Prostate gland (tissue), 2 donors: ENCODE measurements at places on chromosomes 6 and 20. TPM values are rescaled to one million over a fixed set of nuclear protein-coding genes. Genes with fewer than 3 reads are reported as not detected.

BPIFA1 gene
- not detected for total RNA-seq

EFCAB8 gene
- 0.87 TPM for total RNA-seq

MYT1 gene
- 0.74 TPM for total RNA-seq

TP53TG5 gene
- 0.51 TPM for total RNA-seq

EYS gene
- total RNA-seq: 3.5 TPM

GRCh38 chr20:43962530-43962929 is 47.9 kb downstream of the TOX2 start:
- H3K27me3 ChIP-seq: no peaks in the 10 kb centered on the region
- no peak overlapping the region for H3K27ac ChIP-seq
- no peaks in the 10 kb centered on the region for H3K36me3 ChIP-seq
- no peak overlapping the region for H3K4me3 ChIP-seq

- no peaks in the 10 kb centered on the region for H3K27me3 ChIP-seq
- no peaks in the 10 kb centered on the region for H3K36me3 ChIP-seq
- no peak overlapping the region for H3K27ac ChIP-seq
- H3K4me1 ChIP-seq: no peaks in the 10 kb centered on the region
- no peak for DNase-seq
Measured at GRCh38 chr6:46940433-46941226, 18.9 kb upstream of the ADGRF5 start.

DNA sequence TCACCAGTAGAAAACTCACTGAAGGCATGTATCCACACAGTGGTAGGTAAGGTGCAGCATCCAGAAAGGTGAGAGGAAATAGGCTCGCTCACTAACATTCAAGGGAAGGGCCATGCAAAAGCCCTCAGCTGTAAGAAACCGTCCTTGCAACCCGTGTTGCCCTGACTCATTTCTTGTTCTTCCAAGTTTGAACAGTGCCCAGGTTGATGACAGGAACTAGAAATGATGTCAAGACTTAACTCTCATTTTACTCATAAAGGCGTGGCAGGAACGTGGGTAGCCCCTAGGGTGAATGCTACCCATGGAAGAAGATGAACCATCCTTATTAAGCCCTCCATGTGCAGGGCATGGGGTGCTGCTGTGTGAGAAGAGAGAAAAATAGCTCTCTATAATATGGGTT is 187.6 kb downstream of the CD83 start:
- no peak overlapping the region for H3K4me3 ChIP-seq
- no peak for DNase-seq
- H3K27me3 ChIP-seq: no peaks in the 10 kb centered on the region

DNA sequence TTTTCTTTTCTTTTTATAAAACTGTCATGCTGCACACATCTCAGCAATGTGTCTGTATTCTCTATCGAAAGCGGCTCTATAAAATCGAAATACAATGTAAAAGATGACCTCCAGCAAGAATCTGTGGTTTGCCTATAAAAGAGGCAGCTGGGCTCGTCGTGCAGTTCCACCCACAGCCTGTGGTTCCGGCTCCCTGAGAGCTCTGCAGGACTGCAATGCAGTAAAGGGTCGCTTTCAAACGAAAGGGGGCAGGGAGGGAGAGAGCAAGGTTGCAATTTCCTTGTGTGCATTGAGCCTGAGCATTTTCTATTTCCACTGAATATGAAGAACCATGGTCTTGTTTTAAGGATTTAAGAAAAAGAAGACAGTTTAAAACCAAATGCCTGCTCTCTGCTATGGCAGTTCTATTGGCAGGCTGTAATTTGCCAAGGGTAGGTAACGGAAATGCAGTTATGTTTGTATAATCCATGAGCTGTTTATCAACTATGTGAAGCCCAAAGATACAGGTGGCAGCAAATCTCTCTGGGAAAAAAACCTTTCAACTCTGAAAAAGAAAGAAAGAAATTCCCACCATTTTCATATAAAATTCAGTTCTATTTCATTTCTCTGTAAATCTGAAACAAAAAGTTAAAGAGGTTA is 236.5 kb downstream of the HACE1 start:
- H3K4me3 ChIP-seq: no peak overlapping the region
- no peaks in the 10 kb centered on the region for H3K4me1 ChIP-seq
- no peak for DNase-seq
- no peak overlapping the region for H3K27ac ChIP-seq

- no peak overlapping the region for H3K4me3 ChIP-seq
- no peak for DNase-seq
- H3K36me3 ChIP-seq: no peaks in the 10 kb centered on the region
- H3K27ac ChIP-seq: peak overlapping the region; percentile 14
- no peaks in the 10 kb centered on the region for H3K27me3 ChIP-seq
Measured at GRCh38 chr6:132246632-132247270, 154.5 kb downstream of the MOXD1 start.

- H3K4me1 ChIP-seq: no peaks in the 10 kb centered on the region
- DNase-seq: no peak
- no peak overlapping the region for H3K4me3 ChIP-seq
- H3K27ac ChIP-seq: no peak overlapping the region
- no peaks in the 10 kb centered on the region for H3K27me3 ChIP-seq
Measured at GRCh38 chr6:30329331-30329730, 2.6 kb downstream of the TRIM39 start.

DNA sequence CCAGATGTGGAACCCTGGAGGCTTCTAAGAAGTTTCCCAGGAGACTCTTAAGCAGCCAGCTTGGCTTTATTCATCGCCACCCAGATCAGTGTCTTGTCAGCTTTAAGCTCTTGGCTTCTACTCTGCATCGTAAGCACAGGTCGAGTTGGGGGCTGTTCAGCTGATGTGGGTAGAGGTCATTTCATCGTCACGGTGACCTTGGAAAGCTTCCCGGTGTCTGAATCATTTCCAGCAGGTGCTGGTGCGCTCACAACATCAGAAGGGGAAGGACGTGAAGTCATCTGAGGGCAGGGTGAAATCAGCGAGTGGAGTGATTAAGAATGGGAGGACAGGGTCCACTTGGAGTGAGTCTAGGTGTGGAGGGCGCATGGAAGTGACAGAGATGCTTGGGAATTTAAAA is 112.6 kb downstream of the SASH1 start:
- H3K27ac ChIP-seq: no peak overlapping the region
- H3K36me3 ChIP-seq: no peaks in the 10 kb centered on the region
- no peaks in the 10 kb centered on the region for H3K27me3 ChIP-seq
- no peaks in the 10 kb centered on the region for H3K4me1 ChIP-seq

DNA sequence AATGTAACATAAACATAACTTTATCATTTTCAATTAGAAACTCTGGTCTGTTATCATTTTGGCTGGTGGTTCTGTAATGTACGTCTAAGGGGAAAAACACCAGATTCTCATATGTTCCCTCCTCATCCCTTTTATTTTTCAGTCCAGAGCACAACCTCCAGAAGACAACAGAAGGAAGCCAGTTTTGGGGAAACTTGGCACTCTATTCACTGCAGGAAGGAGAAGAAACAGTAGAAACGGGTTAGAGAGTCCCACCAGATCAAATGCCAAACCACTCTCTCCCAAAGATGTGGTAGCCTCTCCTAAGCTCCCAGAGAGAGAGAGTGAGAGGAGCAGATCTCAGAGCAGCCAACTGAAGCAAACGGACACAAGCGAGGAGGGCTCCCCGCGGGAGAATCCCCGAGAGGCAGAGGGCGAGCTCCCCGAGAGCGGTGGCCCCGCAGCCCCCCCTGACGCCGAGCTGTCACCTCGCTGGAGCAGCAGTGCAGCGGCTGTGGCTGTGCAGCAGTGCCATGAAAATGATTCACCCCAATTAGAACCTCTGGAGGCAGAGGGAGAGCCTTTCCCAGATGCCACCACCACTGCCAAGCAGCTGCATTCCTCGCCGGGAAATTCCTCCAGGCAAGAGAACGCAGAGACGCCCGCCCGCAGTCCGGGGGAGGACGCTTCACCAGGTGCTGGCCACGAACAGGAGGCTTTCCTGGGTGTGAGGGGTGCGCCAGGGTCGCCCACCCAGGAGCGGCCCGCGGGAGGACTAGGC is 117.8 kb downstream of the RTN4IP1 start:
- H3K36me3 ChIP-seq: no peaks in the 10 kb centered on the region
- H3K27ac ChIP-seq: peak overlapping the region; percentile 93
- H3K4me3 ChIP-seq: peak overlapping the region; percentile 66
- peak; percentile 28 for DNase-seq
- peaks cover 13% of the 10 kb centered on the region for H3K4me1 ChIP-seq
- no peaks in the 10 kb centered on the region for H3K27me3 ChIP-seq

- no peak overlapping the region for H3K27ac ChIP-seq
- no peaks in the 10 kb centered on the region for H3K4me1 ChIP-seq
- H3K36me3 ChIP-seq: no peaks in the 10 kb centered on the region
- DNase-seq: no peak
Measured at GRCh38 chr6:39593646-39594045, 131.6 kb downstream of the KIF6 start.

DNA sequence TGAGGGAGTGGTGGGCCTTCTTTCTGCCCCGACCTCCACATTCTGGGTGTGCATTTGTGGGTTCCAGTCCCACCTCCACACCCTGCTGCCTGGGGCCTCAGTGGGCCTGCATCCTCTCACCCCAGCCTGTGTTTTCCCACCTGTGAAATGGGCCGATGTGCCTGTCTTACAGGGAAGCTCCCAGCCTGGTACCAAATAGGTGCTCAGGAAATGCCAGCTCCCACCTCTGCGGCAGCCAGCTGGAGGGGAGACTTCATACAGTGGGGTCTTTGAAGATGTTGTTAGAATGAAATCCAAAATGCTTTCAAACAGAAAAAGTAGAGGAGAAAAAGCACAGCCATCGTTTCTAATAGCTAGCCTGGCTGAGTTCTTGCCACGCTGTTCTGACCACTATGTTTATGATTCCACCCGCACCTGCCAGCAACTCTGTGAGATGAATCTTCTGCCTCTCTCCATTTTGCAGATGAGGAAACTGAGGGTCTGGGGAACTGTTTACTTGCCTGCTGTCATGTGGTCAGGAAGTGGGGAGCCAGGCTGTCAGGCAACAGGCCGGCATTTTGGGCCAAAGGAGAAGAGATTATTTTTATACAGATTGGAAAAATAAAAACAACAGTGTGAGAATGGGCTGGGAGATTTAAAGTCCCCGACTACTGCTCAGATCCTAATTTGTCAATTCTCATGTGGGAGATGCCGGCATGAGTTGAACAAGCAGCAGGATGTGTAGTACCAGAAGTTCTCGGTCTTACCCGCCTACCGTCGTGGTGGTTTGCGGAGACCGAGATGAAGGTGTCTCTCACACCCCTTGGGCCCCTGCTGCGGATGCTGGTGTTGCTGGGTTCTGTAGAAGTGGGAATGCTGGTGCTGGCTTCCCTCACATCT is 4.6 kb downstream of the TMEM181 start:
- no peak for DNase-seq
- H3K4me1 ChIP-seq: peaks cover 8% of the 10 kb centered on the region
- H3K27ac ChIP-seq: no peak overlapping the region
- no peak overlapping the region for H3K4me3 ChIP-seq
- no peaks in the 10 kb centered on the region for H3K36me3 ChIP-seq

- no peaks in the 10 kb centered on the region for H3K36me3 ChIP-seq
- no peak for DNase-seq
- H3K27me3 ChIP-seq: peaks cover 3% of the 10 kb centered on the region
- no peaks in the 10 kb centered on the region for H3K4me1 ChIP-seq
- no peak overlapping the region for H3K4me3 ChIP-seq
- no peak overlapping the region for H3K27ac ChIP-seq
Measured at GRCh38 chr6:32790306-32790705, 26.5 kb downstream of the HLA-DOB start.

GRCh38 chr6:25239059-25239458 is 40.1 kb upstream of the CARMIL1 start:
- no peak overlapping the region for H3K27ac ChIP-seq
- H3K4me1 ChIP-seq: no peaks in the 10 kb centered on the region
- H3K4me3 ChIP-seq: no peak overlapping the region
- no peak for DNase-seq
- no peaks in the 10 kb centered on the region for H3K36me3 ChIP-seq

GRCh38 chr6:5569491-5569890 is 308.2 kb downstream of the FARS2 start:
- no peaks in the 10 kb centered on the region for H3K36me3 ChIP-seq
- H3K27me3 ChIP-seq: no peaks in the 10 kb centered on the region
- no peak overlapping the region for H3K27ac ChIP-seq
- DNase-seq: no peak

DNA sequence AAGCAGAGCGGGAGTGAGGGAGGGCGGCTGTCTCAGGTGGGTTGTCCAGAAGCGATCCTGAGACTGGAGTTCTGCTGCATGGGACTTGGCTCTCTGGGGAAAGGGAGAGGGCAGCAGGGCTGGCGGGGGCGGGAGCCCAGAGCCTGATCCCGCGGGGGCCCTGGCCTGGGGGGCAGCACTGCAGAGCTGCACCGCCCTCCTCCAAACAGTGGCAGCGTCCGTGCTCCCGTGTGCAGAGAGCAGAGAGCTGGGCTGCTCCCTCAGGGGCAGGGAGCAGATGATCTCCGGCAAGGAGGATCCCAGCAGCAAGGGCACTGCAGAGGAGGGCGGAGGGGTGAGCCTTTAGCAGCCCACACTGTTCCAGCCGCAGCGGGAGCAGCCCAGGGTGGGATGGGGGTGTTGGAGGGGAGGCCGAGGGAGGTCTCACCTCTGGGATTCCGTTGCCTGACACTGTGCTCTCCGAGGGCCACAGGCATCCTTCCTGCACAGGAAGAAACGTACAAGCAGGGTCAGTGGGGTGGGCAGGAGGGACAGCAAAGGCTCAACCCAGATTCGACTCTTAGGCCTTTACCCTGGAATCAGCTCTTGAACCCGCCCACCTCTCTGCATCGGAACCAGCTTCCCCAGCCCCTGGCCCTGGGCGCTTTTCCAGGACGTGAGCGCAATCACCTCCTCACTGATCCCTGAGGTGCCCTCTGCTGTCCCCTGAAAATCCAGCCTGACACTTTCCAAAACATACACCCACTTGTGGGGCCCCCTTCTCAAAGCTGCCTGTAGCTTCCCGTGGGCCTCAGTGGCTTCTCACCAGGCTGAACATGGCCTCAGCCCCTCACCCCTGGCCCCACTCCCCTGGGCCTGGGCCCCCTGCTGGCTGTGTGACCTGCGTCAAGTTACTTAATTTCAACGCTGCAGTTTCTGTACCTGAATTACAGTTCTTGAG is 32.6 kb upstream of the ZBP1 start:
- peak; percentile 5 for DNase-seq
- H3K4me1 ChIP-seq: no peaks in the 10 kb centered on the region
- H3K27ac ChIP-seq: no peak overlapping the region
- no peaks in the 10 kb centered on the region for H3K27me3 ChIP-seq

DNA sequence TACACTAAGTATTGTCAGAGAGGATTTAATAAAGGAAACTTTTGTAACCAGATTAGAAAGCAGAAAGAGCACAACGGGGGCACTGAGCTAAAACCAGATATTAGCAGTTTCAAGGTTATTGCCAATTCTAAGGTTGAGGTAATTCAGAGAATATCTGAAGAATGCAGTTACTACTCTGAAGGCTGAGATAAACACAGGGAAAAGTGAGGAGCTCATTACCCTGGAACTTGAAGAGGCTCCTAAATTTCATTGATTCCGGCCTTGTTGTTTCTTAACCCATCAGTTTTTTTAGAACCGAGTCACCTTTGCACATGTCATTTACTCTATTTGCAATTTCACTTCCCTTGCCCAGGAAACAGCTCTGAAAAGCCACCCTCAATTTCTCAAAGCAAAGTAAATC is 72.4 kb upstream of the BTBD3 start:
- no peak overlapping the region for H3K4me3 ChIP-seq
- no peaks in the 10 kb centered on the region for H3K27me3 ChIP-seq
- no peak for DNase-seq
- H3K4me1 ChIP-seq: no peaks in the 10 kb centered on the region
